ENCODE measurements at places on chromosomes 4 and X.
A peak's percentile ranks its signal among the peaks of the same experiment; 100 is the strongest.

GRCh38 chrX:21376636-21377035, 2.4 kb downstream of the CNKSR2 start:
- DNase-seq, result no peak

DNA sequence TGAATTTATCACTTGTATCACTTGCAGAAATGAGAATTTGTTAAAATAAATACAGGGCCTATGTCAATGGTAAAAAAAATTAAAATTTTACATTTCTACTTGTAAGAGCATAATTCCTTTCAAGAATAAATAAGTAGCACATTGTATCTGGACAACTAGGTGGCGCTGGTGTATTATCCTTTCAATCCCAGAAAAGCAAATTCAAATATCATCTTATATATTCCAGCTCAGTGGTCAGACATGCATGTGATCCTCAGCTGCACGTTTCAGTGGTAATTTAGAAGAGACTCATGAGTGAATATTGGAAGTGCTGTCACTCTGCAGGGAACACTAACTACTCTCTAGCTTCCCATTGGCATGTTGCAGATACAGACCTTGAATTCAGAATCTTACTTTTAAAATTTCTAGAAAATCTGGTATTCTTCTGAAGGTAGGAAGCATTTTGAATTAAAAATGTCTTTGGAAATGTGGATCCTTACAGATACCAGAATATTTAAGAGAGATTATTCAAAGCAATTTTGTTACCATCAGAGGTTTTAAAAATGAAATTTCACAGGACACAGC, 1414.7 kb upstream of the TENM3 start:
- peak; percentile 38 for DNase-seq

- no peak for DNase-seq
These were observed 62.5 kb downstream of the BANK1 start for GRCh38 chr4:101853028-101853427.

- no peak for DNase-seq
These were observed 18.9 kb upstream of the SCRG1 start for GRCh38 chr4:173417833-173418232.

GRCh38 chr4:122588453-122589238, 32.2 kb downstream of the IL21 start:
- no peak for DNase-seq

DNA sequence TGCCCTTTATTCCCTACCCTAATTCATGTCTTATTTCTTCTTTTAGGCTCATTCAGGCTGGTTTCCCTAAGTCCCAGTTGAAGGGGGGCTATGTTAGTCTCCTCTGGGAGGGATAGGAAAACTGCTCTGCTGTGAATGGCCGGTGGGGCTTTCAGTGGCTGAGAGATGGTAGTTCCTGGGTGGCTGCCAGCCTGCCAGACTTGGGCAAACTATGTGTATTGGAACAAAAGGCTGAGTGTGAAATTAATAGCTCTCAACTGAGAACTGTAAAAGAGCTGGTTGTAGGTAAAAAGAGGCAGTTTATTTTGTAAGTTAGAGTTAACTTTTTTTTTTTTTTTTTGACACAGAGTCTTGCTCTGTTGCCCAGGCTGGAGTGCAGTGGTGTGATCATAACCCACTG, 28.8 kb downstream of the ARHGAP10 start:
- DNase-seq, result no peak

DNA sequence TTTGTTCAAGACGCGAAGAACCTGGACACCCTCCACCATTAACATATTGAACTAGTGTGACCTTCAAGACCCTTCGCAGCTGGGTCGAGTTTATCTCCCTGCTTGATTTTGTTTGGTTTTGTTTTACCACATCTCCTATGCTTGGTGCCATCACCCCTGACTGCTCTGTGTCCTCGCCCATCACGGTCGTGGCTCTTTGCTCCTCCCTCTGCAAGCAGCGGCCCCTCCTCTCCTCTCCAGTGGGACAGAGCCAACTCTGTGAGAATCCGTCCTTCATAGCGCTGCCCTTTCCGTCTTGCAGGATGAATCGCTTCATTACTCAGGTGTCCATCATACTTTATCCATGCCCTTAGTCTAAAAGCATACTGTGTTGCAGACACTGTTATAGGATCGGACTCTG, 9.1 kb upstream of the FAM149A start:
- DNase-seq, result no peak

GRCh38 chrX:80513625-80514024, 93.4 kb downstream of the TENT5D start:
- no peak for DNase-seq

DNA sequence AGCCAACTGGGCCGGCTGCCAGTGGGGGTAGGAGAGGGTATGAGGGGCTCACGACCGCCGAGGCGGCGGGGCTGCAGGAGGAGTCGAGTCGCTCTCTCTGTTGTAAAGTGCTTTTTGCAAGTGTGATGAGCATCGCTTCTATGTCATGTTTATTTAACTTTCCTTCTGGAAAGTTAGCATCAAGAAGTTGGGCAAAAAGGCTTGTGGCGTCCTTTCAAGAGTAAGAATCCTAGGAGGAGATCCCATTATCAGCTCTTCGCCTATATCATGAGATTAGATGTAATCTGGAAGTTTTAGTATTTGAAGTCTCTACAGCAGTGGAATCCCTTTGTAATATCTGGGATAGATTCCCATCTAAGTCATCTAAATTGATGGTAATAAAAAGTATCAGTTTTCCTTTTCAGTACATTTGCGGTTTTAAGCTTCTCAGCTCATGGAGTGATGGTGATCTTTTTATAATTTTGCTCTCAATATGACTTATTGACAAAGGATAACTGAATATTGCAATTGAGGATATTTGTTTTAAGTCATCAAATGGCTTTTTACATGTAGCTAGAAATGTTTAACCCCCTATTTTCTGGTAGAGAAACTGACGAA, 1.7 kb downstream of the GALNT7 start:
- no peak for DNase-seq

DNA sequence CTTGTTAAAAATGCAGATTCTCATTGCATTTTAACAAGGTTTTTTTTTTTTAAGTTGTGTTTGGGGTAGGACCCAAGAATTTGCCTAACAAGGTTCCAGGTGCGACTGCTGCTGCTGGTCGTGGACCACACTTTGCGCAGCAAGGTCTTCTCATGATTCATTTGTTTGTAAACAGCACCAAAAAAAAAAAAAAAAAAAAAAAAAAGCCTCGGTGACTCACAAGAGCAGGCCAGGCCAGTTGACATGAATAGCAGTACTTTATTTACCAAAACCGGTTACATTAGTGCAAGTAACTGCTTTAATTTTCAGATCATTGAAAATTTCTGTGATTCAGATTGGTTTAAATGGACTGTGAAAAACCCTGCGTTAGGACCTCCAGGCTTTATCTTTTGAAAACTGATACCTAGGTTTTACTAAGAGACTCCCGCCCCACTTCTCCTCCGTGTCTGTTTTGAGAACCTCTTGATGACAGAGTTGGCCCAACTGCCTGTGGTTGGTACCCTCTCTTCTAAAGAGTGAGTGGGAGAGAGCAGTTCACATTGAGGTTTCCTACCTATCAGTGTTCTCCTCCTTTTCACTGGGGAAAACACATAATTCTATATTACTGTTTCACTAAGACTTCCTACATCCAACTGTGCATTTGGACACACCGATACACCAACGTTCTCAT, 86.2 kb downstream of the PHEX start:
- no peak for DNase-seq

GRCh38 chr4:20666012-20666860, 34.0 kb upstream of the PACRGL start:
- no peak for DNase-seq

DNA sequence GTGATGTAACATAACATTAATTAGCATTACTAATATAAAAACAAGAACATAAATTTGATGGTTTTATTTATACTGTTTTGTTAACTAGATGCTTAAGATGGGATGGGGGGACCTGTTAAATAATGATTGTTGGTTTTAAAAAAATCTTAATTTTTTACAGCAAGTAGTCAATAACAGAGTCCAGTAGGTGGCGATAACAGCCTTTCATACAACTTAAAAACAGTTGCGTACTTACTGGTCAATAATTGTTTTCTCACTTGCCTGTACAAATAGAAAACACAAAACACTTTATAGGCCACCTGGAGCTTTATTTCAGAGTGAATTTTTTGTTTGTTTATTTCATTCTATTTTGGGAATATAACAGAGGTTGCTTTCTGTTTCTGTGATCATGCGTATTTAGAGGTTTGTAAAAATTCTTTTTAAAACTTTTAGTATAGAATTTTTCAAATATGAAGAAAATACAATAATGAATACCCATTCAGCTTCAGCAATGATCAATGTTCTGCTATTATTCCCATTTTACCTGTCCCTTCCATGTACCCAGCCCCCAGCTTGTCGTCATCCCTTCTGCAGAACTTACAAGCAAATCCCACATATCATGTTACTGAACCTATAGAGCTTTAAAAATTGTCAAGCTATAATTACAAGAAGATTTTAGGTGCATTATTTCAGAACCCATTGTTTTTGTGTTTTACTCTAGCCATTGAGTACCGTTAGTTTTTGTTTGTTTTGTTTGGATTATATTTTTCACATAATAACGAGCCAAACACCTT, 97.1 kb downstream of the MRPL1 start:
- no peak for DNase-seq

DNA sequence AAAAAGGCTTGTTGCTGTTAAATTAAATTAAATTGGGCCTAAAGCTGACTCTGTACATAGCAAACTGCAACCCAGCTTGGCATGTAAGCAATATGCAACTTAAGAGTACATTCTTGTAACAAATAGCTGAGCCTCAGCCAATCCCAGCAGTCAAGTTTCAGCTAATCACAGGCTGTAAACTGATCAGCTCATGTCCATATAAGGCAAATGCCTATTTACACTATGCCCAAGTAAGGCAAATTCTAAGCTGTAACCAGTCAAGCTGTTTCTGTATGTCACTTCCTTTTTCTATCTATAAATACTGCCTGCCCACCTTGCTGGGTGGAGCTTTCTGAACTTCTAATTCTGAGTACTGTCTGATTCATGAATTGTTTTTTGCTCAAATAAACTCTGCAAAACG, 429.1 kb upstream of the FTHL17 start:
- DNase-seq, result no peak

- no peak for DNase-seq
These were observed 99.7 kb downstream of the FIP1L1 start for GRCh38 chr4:53477038-53477565.

- no peak for DNase-seq
These were observed 39.7 kb downstream of the ENPEP start for GRCh38 chr4:110515676-110516075.

GRCh38 chrX:71195964-71196649, 26.9 kb upstream of the GJB1 start:
- no peak for DNase-seq

DNA sequence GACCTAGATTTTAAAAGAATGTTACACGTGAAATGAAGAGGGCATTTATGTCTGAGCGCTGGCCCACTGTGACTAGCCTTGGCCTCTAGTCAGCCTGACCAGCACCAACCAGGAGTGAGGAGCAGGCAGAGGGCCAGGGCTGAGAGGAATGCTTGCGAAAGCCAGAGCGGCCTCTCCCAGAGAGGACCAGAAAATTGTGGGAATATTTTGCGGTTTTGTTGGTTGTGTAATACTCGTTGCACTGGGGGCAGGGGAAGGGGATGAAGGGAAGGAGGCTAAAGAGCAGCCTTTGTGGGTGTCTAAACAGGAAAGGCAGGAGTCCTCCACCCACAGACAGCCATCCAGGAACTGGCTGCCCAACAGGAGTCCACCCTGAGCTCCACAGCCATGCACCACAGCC, 3.8 kb downstream of the GABRE start:
- no peak for DNase-seq

DNA sequence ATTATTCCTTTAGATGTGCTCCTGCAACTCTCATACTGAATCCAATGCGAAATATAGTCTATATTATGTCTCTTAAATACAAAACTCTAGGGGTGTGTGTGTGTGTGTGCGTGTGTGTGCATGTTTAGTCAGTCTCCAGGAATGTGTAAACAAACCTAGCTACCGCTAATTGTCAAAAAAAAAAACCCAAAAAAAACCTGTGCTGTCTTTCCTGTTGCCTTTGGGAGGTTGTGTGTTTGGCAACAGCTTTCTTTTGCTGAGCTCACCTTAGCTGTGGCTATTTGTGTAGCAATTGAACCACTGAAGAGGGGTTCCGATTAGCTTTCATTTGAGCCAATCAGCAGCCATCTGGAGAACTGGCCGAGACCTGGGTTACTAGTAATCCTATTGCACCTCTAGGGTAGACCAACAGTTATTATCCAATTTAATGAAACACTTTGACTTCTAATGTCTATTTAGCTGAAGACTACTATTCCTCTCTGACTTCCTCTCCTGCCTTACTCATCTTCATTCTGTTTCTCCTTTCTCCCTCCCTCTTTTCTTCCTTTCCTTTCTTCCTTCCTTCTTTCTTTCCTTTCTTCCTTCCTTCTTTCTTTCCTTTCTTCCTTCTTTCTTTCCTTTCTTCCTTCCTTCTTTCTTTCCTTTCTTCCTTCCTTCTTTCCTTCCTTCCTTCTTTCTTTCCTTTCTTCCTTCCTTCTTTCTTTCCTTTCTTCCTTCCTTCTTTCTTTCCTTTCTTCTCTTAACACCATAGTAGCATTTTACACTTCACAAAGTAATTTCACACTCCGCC, 471.1 kb downstream of the GBA3 start:
- no peak for DNase-seq

DNA sequence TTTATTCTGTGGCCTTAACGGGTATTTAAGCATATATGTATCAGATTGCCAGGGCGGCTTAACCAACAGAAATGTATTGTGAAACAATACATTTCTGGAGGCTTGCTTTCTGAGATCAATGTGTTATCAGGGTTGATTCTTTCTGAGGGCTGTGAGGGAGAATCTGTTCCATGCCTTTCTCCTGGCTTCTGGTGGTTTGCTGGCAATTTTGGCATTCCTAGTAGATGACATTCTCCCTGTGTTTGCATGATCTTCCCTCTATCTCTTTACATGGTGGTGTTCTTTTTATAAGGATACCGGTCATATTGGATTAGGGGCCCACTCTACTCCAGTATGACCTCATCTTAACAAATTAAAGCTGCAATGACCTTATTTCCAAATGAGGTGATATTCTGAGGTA, 16.9 kb upstream of the CEP135 start:
- no peak for DNase-seq

DNA sequence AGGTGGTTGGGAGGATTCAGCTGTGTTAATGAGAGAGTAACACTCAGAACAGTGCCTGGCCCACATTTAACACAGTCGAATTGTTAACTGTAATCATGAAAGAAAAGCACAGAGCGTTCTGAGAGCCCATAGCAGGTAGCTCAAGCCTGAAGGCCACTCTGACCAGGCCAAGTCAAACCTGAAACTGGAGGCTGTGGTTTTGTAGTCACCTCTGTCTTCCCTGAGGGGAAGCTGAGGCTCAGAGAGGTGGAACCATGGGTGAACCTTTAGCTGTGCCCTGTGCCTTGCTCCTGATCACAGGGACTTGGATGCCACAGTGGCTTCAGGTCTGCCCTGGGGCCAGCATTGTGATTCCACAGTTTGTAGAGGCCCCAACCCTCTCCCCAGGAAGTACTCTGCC, 16.6 kb upstream of the UBA1 start:
- DNase-seq, result no peak

- DNase-seq, result no peak
These were observed 457.4 kb upstream of the TEX13C start for GRCh38 chrX:124862301-124862700.

DNA sequence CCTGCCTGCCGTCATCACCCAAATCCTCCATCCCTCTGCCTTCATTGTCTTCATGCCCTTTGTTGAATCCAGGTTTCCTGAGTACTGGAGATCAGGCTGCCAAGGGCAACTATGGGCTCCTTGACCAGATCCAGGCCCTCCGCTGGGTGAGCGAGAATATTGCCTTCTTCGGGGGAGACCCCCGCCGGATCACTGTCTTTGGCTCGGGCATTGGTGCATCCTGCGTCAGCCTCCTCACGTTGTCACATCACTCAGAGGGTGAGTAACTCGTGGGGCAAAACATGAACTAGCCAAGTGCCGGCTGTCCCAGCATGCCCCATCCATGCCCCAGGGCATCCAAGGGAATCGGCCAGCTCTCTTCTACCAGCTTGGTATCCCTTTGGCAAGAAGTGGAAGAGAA, 19.4 kb downstream of the NLGN3 start:
- DNase-seq, result no peak
